H9 (cell line): ENCODE measurements at places on chromosomes 5 and 9. TPM values are rescaled to one million over a fixed set of nuclear protein-coding genes. Genes with fewer than 3 reads are reported as not detected.

The TLR4 gene
- 0.07 TPM in 2 replicates for total RNA-seq

The NOL8 gene
- 42.1 and 48.4 TPM in 2 replicates for total RNA-seq

The QRFP gene
- not detected in 2 replicates for total RNA-seq

The BTNL9 gene
- total RNA-seq, result 0.88 and 0.96 TPM in 2 replicates

The COX7C gene
- 1,292 and 1,315 TPM in 2 replicates for total RNA-seq

The SPATA31E1 gene
- 0.07 and 0.09 TPM in 2 replicates for total RNA-seq

The FAT2 gene
- total RNA-seq, result 0.15 and 0.18 TPM in 2 replicates

The ANGPTL2 gene
- total RNA-seq, result 4.8 and 5.1 TPM in 2 replicates

The KCNV2 gene
- total RNA-seq, result not detected in 2 replicates

The ATP10B gene
- 0.11 and 0.42 TPM in 2 replicates for total RNA-seq

The INSL4 gene
- not detected in 2 replicates for total RNA-seq

The TCF7 gene
- 17.2 and 18.2 TPM in 2 replicates for total RNA-seq

The ORM2 gene
- total RNA-seq, result 1.2 and 1.4 TPM in 2 replicates

The TAF11L10 gene
- not detected in 2 replicates for total RNA-seq

The PKD2L2 gene
- not detected in 2 replicates for total RNA-seq

The CHSY3 gene
- 0.37 and 0.42 TPM in 2 replicates for total RNA-seq

The CDH10 gene
- 0.22 and 0.31 TPM in 2 replicates for total RNA-seq

The C8G gene
- total RNA-seq, result 0.96 and 1.3 TPM in 2 replicates

The PFN3 gene
- not detected in 2 replicates for total RNA-seq

The EMB gene
- 38.1 and 39.4 TPM in 2 replicates for total RNA-seq

The OBP2B gene
- total RNA-seq, result not detected in 2 replicates

The LCN15 gene
- total RNA-seq, result 0.61 TPM in 1 of 2 replicates, not detected in the other

The SSBP2 gene
- total RNA-seq, result 35.6 TPM in 2 replicates

The SGCD gene
- total RNA-seq, result 0.11 TPM in 1 of 2 replicates, not detected in the other

The DHX29 gene
- 30.3 and 30.9 TPM in 2 replicates for total RNA-seq

The TRIM7 gene
- total RNA-seq, result not detected in 2 replicates

The OGN gene
- total RNA-seq, result not detected in 2 replicates

The PAEP gene
- not detected in 2 replicates for total RNA-seq

The RGS7BP gene
- total RNA-seq, result 0.31 and 0.33 TPM in 2 replicates

The SLC6A18 gene
- total RNA-seq, result not detected in 2 replicates

The MAP1B gene
- total RNA-seq, result 67.1 and 67.5 TPM in 2 replicates

The WDR70 gene
- total RNA-seq, result 37.2 and 38.1 TPM in 2 replicates

The ANKRD20A1 gene
- 0.20 and 0.24 TPM in 2 replicates for total RNA-seq

The PCDHGA3 gene
- total RNA-seq, result 0.88 and 0.94 TPM in 2 replicates

The OTP gene
- total RNA-seq, result not detected in 2 replicates

The SHOC1 gene
- not detected in 2 replicates for total RNA-seq

The SLC6A19 gene
- total RNA-seq, result not detected in 2 replicates

The FOXD4L5 gene
- 0.13 TPM in 1 of 2 replicates, not detected in the other for total RNA-seq

The CFAP90 gene
- total RNA-seq, result 0.35 and 0.44 TPM in 2 replicates

The ROPN1L gene
- total RNA-seq, result 0.37 TPM in 1 of 2 replicates, not detected in the other

The SPARC gene
- total RNA-seq, result 320 and 323 TPM in 2 replicates

The DCTN3 gene
- 35.2 and 40.0 TPM in 2 replicates for total RNA-seq

The GZMA gene
- not detected in 2 replicates for total RNA-seq

The BRINP1 gene
- total RNA-seq, result 12.4 and 14.0 TPM in 2 replicates

The TMC1 gene
- 2.4 and 2.5 TPM in 2 replicates for total RNA-seq

The SLC34A3 gene
- total RNA-seq, result not detected in 2 replicates

The KLF4 gene
- 6.2 and 7.1 TPM in 2 replicates for total RNA-seq

The TCERG1 gene
- 112 and 115 TPM in 2 replicates for total RNA-seq

The LVRN gene
- total RNA-seq, result 0.07 and 0.09 TPM in 2 replicates

The SOHLH1 gene
- total RNA-seq, result not detected in 2 replicates
